ENCODE measurements at places on chromosomes 5 and 9.

DNA sequence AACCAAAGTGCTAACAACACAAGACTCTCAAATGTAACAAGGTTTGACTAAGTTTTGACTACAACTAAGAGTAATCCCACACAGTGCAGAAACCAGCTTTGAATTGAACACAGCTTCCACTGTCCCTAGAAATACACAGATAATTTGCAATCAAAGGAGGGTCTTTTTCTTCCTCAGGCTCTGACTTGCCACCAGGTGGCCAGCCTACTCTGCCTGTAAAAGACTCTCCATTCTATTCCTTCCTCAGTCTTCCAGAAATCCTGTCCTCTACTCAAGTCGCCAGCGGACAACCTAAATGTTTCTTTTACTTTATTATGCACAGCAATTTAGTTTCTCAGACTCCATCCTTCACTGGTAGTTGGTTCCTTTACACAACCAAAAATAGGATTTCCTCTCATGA, 32.2 kb upstream of the MCTP1 start:
- no peak for DNase-seq

DNA sequence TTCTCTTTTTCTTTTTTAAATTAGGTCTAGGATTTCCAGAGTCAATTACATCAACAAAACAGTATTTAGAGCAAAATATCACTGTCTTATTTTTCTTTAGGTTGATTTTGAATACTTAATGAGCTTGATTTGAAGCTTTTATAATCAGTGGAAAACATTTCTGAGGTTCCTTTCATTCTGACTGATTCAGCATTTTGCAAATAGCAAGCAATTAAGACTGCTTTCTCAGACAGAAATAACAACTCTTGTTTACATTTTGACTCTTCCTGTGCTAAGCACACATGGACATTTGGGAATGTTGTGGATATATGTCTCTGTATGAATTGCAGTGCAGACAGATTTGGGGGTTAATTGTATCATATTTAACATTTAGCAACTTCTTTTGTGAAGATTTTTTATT, 22.2 kb upstream of the MCCC2 start:
- no peak for DNase-seq

- no peak for DNase-seq
These were observed 1023.1 kb upstream of the DMAC1 start for GRCh38 chr9:8822667-8823025.

GRCh38 chr5:149684371-149684770, 45.7 kb upstream of the PPARGC1B start:
- DNase-seq, result no peak

- DNase-seq, result no peak
These were observed 108.9 kb upstream of the LHFPL2 start for GRCh38 chr5:78757269-78758053.
